ENCODE measurements at places on chromosomes 5 and 9.
A peak's percentile ranks its signal among the peaks of the same experiment; 100 is the strongest.

- DNase-seq = no peak
Measured at GRCh38 chr5:118965890-118966289, 22.5 kb downstream of the DTWD2 start.

DNA sequence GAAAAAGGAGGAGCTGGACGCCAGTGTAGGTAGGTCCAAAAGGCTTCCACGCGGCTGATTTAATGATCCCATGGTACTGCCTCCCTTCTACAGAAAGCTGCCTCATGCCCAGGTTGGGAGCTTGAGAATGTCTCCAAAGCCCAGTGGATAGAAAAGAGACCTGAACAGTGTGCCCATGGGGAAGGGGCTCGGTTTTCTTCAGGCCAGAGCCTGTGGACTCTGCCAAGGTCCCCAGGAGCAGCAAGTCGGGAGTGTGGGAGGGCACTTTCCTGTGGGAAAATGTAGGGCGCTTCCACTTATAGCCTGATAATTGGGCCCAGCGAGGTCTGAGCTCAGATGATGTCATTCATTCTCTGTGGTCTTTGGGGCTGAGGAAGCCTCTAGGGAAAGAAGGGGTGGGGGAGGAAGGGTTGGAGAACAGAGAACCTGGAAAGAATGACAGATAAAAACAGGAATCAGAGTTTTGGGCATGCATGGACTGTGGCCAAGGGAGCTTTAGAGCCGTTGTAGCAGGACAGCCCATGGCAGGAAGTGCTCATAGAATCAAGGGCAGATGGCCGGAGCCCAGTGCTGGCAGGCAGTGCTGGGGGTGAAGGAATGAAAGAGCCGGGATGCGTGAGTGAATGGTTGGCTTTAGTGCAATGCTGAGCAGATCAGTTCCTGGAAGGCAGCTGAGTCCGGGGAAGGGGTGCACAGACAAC, 42.5 kb upstream of the SH3PXD2B start:
- DNase-seq = no peak

GRCh38 chr5:138663009-138663408, 87.8 kb upstream of the HSPA9 start:
- DNase-seq = peak; percentile 23

GRCh38 chr5:105428451-105429380, 1866.1 kb upstream of the NUDT12 start:
- DNase-seq = no peak

DNA sequence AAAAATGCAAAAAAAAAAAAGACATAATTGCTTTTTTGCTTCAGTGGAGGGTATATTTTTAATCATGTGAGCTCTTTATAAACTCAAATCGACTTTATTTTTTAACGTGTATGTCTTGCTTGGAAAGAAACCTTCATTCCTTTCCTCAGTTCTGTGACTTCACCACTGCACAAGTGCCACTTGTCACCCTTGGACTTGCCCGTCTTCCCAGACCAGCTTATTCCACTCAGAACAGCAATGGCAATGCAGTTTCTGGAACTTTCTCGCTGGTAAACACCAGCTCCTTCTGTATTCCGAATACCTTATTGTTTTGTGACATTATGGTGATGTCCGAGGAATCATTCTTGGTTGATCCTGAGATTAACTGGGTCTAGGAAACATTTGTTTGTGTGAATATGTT, 440.5 kb upstream of the ADAMTS16 start:
- no peak for DNase-seq

- no peak for DNase-seq
Measured at GRCh38 chr5:81838307-81838906, 87.5 kb upstream of the SSBP2 start.

- DNase-seq = no peak
Measured at GRCh38 chr9:38164659-38165221, 95.7 kb upstream of the SHB start.

- no peak for DNase-seq
Measured at GRCh38 chr5:2686321-2687124, 65.0 kb downstream of the IRX2 start.

- DNase-seq = no peak
Measured at GRCh38 chr9:82090046-82090445, 101.5 kb downstream of the SPATA31D1 start.

DNA sequence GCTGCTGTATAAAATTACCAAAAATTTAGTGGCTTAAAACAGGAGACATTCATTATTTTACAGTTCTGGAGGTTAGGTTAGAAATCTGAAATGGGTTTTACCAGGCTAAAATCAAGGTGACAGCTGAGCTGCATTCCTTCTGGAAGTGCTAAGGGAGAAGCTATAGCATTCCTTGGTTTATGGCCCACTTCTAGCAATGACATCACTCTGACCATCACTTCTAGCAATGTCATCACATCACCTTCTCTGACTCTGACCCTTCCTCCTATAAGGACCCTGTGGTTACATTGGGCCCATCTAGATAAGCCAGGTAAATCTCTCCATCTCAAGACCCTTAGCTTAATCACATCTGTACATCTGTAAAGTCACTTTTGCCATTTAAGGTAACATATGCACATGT, 366.1 kb downstream of the EFNA5 start:
- DNase-seq = no peak

DNA sequence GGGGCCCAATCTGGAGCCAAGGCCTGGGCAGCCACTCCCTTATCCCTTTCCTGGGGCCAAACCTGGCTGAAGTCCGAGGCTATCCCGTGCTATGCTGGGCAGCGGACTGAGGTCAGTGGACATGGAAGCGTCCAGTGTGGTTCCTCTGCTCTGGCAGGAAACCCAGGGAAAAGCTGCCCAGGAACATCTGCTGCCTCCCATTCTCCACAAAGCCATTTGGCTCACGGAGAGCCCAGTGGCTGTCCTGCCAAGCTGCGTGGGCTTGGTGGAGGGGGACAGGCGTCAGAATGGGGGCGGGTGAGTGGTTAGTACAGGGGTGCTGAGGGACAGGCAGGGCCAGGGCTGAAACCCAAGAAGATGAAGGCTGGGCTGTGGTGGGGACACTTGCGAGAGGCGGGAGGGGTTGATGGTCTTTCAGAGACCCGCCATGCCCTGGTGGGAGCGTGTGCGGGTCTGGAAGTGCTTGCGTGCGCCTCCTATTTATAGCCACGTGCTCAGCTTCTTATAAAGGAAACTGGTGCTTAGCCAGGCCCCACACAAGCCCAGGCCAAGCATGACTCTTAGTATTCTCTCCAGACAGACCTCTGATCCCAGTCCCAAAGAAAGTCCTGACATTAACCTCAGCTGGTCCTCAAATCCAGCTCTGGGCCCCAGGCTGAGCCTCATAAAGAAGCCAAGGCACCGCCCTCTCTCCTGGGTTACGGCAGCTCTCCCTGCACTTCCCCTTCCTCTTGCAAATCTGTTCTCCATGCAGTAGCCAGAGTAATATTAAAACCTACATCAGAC, 9.4 kb upstream of the SLC6A7 start:
- DNase-seq = no peak

DNA sequence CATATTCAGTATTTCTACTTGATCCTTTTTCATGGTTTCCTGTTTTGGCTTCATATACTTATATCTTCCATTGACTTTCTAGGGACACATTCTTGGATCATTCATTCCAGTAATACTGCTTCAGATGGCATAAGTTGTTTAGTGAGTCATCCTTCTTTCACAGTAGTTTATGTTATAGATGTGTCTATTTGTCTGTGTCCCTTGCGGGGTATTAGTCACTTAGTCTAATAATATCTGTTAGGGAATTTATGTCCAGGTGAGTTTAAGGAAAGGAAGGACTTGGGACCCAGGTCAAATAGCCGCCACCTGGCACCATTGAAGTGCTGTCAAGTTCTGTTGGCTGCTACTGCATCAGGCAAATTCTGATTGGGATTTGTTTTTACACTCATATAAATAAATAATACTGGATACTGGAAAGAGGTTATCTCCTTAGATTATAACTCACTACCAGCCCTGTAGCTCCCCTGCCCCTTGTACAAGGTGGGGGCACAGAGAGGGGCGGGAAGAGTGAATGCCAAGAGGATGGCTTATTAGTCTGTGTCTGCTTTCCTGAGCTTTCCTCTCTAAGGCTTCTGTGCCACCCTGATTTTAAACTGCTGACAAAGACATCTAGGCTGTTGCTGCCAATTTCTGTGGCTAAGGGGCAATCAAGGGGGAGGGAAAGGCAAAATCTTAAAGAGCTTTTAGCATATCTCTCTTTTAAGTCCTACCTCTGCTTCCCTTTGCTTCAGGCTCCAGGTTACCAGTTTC, 64.9 kb downstream of the CDC42SE2 start:
- DNase-seq = no peak

DNA sequence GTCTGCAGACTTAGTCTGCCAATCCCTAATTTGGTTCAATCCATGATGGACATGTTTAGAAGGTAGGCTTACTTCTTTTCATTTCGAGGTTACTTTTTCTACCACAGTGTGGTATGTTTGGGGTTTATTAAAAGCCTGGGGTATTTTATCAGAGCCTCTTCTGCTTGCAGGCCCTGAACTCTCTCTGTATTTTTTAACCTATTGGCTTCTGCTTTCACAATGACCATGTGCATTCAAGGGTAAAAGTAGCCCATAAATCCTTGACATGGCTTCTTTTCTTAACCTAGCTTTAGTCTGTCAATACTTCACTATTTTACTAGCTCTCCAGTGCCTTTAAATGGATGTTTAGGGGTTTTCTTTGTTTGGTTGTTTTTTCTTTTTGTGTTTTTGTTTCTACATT, 286.6 kb downstream of the FER start:
- DNase-seq = no peak

- no peak for DNase-seq
Measured at GRCh38 chr5:54844905-54845566, 140.4 kb downstream of the ESM1 start.

DNA sequence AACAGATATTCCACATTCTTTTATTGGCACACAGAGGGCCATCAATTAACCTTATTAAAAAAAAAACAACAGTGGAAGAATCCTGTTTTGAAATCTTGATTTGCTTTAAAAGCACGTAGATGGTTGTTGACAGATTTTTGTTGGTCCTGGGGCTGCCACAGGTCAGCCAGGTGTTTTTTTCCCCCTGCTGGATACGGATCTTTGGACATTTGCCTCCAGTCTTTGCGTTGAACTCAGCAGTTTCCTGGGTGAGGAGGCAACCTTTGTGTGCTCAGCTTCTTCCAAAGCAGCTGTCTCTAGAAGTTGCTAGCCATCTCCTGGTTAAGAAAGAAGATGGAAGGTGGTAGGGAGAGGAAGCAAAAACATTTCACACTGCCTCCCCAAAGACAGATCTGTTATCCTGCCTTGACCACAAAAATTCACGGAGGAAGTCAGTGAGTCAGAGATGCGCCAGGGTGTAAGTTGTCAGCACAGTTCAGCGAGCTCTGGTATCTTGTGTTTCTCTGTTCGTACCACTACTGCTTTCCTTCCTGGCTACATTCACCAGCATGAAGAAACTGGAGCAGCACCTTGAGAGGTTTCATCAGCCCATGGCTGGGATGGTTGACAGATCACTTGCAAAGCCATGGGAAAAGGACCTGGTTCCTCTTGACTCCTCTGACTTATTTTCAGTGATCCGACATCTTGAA, 207.3 kb downstream of the ARHGAP26 start:
- no peak for DNase-seq

DNA sequence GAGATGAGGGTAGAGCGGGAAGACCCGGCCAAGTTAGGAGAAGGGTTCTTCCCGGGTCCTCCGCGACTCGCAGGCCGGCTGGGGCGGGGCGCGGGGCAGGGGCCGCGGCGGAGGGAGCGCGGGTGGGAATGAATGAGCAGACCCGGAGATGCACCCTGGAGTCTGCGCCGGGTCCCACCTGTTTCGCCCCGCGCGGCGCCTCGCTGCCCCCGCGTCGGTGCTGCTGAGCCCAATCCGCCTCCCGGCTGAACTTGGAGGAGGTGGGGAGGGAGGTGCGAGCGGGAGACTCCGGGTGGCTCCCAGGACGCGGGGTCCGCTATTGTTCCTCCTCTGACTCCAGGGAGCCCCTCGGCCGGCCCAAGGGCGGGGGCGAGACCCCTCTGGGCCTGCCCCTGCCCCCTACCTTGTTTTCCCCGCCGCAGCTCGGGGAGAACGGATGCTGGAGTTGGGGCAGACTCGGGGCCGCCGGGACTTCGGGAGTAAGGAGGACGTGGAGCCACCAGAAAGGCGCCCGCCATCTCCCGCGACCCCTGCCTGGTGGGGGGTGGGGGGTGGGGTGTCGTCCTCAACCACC, 659 bp downstream of the RAI14 start:
- DNase-seq = peak; percentile 21

GRCh38 chr9:133938086-133938485, 54.0 kb downstream of the VAV2 start:
- no peak for DNase-seq

- DNase-seq = no peak
Measured at GRCh38 chr5:78597068-78597973, 51.3 kb downstream of the LHFPL2 start.

DNA sequence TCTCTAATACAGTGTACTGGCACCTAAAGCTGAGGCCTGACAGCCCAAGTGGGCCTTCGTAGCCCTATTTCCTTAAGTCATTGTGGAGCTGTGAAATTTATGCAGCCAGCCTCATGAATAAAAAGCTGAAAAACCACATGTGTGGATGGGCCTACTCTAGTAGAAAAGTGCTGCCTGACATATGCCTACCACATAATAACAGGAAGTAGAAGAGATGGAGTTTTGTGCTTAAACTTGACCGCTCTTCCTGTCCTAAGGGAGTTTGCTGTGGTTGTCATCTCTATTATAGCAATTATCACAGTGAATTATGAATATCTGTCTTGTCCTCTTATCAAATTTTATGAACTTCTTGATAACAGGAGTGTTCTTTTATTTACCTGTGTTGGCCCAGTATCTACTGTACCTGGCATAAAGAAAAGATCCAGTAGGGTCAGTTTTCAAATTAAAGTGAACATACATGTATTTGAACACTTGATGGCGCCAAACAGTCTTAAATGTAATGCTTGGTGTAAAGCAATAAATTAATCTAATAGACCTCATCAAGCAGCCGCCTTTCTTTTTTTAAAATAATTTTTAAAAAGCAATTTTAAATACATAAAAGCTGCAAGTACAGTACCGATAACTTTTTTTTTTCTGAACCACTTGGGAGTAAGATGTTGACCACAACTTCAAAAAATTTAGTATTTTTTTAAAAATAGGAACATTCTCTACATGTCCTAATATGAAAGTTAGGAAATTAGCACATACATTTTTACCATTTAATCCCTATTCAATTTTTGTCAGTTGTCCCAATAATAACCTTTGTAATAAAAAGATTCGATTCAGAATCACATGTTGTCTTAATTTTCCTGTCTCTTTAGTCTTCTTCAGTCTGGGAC, 51.0 kb downstream of the FKTN start:
- peak; percentile 2 for DNase-seq

- DNase-seq = no peak
Measured at GRCh38 chr5:35884773-35885172, 28.1 kb downstream of the IL7R start.

GRCh38 chr5:581941-582340, 30.2 kb upstream of the CEP72 start:
- no peak for DNase-seq

GRCh38 chr9:93009337-93010015, 49.0 kb upstream of the SUSD3 start:
- no peak for DNase-seq

GRCh38 chr9:23926368-23926767, 100.3 kb upstream of the ELAVL2 start:
- no peak for DNase-seq

- DNase-seq = no peak
Measured at GRCh38 chr5:140633021-140633471, at the start of gene CD14. CD14 (minus strand) TSS chr5:140633175; CDS start chr5:140633071, 104 bp downstream.

Data from GM12891 (cell line).